ENCODE measurements at places on chromosomes 7 and 10.
A peak's percentile ranks its signal among the peaks of the same experiment; 100 is the strongest.

- DNase-seq = peak; percentile 65
Measured at GRCh38 chr7:98935811-98936210, 57.5 kb downstream of the TRRAP start.

DNA sequence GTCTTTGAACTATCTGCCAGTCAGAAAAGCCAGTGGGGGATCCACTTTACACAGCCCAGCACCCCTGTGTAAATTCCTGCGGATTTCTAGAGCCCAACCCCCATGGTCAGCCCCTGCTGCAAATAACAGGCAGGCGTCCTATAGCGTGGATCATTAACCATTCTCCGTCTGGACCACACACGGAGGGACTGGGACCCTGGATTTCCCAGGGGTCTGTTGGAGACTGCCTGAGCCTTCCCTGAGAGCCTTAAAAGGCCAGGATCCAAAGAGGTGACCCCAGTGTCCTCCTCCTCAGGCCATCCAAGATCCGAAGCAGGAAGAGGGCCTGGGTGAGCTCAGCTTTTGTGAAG lies 11.2 kb upstream of the GRID1 start:
- DNase-seq = no peak

DNA sequence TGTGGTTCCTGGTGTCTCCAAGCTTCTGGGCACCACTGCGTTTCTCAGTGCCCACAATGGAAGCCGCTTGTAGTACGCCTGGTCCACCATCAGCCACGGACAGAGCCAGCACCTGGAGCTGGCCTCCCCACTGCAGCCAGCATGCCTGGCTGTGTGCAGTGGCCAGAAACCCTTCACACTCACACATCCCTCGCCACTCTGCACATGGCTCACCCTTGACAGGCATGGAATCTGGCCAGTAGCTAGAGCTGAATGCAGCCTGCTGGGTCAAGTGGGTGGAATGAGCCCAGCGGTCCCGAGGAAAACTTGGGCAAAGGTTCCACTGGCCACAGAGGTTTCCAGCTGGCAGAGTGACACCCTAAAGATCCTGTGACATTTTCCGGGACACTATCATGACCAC lies 146.0 kb upstream of the ADO start:
- no peak for DNase-seq

GRCh38 chr10:6738112-6738768 lies 158.2 kb upstream of the PRKCQ start:
- DNase-seq = peak; percentile 57

DNA sequence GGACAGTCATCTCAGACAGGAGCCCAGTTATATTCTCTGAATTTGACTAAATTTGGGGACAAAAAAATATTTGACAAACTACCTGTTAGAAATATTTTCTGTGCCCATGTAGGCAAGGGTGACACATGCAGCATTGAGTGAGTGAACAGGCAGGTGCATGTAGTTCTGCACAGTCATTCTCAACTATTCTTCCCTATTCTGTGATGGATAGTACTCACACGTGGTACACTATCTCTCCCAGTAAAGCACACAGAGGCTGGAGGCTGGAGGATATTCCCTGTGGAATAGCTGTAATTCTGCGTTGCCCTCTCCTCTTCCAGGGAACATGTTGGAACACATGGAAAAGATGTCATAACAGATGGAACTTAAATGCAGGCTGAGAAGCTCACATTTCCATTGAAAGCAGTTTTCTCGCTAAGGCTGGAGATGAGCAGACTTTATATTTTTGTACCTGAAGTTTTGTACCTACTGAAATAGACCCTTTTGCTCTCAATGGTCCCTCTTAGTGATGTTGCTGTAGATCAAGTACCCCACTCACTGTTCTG lies 75.0 kb downstream of the GPR141 start:
- DNase-seq = no peak

DNA sequence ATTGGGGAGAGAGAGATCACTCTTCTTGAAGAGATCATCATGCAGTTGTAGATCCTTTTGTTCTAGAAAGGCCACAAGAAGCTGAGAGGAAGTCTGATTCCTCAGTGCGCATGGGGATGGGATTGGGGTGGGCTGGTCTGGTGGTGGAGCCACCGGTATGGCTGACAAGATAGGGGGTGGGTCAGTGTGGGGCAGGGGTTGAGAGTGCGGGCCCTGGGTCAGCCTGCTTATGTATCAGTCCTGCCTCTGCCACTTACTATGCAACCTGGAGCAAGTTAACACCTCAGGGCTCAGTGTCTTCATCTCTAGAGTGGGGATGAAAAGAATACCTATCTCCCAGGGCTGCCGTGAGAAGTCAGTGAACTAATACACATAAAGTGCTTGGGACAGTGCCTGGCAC lies 8.0 kb downstream of the SMARCD3 start:
- no peak for DNase-seq

DNA sequence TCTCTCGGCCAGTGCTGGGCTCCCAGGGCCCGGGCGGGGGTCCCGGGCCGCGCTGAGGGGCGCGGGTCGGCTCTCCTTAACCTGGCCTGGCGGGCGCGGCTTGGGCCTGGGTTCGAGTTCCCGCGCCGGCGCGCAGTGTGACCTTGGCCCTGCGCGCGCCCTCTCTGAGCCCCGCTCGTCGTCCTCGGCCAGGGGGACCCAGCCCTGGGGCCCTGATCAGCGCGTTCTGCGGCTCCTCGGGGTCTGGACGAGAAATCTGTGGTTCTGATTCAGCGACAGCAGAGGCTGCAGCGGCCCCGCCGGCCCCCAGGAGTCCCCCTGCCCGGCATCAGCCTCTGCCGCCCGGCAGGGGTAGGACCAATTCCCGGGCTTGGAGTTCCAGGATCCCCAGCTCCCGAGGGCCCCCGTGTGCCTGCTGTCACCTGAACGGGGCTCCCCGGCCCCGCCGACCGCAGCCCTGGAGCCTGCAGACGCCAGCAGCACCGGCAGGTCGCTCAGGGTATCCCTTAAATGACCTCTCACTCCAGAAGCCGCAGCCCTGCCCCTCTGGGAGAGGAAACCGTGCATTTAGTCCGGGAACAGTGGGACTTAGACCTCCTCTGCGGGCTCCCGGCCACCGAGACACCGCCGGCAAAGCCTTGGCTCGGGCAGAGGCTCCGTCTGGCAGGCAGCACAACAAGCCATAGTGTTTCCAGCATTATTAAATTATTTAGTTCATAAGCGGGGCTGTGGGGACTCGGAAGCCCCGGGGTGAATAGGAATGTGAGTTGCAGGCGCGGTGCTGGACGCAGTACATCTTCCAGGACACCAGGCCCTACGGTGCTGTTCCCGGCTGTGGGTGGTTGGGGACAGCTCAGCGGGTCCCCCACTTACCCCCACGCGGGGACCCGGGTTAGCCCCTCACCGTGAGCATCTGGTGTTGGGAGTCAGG lies 572 bp downstream of the CHST12 start:
- no peak for DNase-seq

DNA sequence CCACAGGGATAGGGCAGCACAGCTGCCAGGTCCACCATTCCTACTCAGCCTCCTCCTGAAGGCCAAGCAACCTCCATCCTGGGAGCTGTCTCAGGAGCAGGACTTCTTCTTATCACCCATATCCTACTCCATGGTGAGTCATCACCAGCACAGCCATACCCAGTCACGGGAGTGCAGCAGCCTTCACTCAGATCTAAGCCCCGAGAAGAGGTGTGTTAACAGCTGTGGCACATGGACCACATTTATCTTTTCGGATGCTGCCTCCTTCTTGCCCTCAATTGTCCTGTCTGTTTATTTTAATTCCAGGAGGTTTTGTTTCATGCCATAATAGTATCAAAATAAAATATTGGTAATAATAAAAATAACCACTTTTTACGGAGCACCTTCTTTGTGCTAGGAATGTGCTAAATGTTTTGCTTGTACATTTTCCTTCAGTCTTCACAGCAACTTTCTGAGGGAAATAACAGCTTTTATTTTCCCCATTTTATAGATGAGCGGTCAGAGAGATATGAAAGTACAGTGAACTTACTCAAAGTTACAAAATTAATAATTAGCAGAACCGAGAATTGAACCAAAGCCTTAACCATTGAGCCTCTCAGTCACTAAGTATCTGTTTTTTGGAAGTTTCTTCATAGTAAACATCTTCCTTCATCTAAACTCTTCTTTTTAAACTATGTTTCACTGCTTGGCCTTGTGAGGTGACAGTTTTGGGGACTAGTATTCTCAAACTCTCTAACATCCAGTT lies 2.5 kb upstream of the KEL start:
- no peak for DNase-seq

DNA sequence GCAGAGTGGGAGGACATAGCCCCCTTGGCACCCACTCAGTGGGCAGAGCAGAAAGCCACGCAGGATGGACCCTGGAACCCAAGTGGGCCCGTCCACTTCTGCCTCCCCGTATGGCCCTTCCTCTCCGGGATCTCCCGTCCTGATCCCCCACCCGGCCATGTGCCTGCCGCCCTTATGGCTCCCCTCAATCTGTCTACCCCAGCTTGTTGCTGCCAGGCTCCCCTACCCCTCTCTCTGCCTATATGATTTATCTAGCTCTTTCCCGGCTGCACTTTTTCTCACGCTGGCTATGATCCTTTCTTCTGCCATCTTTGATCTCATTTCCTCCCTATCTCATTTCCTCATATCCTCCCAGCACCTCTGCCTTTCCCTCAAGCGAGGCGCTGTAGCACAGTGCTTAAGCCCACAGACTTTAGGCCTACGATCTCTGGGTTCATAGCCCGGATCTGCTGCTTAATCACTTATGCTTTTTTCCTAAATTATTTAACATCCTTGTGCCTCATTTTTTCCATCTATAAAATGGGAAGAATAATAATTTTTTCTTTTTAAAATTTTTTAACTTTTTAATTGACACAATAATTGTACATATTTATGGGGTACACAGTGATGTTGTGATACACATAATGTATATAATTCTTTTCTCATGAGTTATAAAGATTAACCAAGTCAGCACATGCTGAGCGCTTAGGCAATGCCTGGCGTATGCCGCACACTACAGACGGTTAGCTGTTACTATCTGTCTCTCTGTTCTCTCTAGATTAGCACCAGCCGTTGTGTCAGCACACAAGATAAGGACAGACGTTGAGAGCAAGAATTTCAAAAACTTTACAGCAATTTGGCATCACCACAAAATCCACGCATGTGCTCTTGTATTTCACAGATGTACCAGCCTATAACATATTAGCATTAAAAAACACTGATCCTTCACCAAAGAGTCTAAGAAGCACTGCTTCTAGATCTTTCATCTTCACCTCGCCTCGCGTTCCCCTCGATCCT lies 18.1 kb downstream of the KCNH2 start:
- no peak for DNase-seq

DNA sequence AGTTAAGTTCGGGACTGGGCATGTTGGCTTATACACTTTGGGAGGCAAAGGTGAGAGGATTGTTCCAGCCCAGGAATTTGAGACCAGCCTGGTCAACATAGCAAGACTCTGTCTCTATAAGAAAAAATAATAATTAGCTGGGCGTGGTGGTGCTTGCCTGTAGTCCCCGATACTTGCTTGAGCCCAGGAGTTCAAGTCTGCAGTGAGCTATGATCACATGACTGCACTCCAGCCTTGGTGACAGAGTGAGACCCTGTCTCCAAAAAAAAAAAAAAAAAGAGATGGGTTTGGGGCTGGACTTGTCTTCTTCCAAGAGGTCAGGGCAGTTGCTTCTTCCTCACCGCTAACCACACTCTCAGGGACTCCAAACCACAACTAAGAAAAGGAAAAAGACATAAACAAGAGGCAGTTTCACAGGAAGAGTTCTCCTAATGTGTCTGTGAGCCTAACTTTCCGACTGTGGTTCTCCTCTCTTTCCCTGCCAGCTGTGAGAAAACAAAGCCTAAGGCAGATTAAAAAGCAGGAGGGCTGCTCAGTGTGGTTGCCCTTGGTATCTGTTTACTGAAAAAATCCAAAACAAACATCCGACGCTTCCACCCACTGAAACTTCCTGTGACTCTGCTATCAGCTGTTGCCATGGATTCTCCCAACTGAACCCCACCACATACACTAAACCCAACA lies 2.4 kb upstream of the SERPINE1 start:
- DNase-seq = peak; percentile 92

GRCh38 chr7:63521-64021 lies 128.8 kb upstream of the FAM20C start:
- DNase-seq = no peak

GRCh38 chr7:41661596-41661995 lies 41.3 kb downstream of the INHBA start:
- no peak for DNase-seq

DNA sequence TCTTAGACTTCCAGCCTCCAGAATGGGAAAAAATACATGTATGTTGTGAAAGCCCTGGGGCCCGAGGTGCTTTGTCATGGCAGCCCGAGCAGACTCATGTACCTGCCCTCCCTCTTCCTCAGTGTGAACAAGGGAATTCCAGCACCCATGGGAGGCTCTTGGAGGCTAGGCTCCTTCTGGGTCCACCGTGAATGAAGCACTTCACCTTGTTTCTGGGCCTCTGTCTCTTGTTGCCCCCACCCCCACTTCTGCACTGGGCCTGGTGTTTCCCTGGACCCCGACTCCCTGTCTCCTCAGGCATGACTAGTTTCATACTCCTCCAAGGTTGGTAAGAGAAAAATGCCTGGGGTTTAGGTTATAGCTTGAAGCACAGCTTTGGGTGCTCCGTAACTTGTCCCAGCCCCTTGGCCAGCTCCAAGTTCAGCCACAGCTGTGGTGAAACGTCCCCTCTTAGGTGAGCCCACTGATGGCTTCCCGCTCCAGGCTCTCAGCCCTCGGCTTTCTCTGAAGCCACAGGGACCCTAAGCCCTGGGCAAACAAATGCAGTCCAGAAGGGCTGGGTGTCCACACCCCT lies 30.2 kb upstream of the ARHGAP22 start:
- DNase-seq = no peak

- DNase-seq = peak; percentile 10
Measured at GRCh38 chr7:73507556-73507955, 14.5 kb downstream of the BAZ1B start.

DNA sequence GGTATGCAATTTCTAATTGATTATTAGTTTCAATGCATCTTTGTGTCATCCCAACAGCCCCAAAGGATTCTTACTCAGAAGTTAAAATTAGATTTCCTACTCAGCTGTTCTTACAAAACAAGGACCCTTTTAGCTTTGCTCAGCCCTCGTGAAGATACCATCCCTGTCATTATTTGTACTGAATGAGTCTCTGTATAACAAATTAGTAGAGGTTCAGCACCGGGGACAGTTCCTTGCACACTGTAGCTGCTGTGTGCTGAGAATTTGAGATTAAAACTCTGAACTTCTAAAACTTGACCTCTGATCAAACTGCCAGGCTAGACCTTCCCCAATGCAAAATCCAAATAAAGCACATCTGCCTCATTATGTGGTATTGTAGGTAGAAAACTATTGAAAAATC lies 299.1 kb downstream of the LHFPL3 start:
- peak; percentile 31 for DNase-seq

DNA sequence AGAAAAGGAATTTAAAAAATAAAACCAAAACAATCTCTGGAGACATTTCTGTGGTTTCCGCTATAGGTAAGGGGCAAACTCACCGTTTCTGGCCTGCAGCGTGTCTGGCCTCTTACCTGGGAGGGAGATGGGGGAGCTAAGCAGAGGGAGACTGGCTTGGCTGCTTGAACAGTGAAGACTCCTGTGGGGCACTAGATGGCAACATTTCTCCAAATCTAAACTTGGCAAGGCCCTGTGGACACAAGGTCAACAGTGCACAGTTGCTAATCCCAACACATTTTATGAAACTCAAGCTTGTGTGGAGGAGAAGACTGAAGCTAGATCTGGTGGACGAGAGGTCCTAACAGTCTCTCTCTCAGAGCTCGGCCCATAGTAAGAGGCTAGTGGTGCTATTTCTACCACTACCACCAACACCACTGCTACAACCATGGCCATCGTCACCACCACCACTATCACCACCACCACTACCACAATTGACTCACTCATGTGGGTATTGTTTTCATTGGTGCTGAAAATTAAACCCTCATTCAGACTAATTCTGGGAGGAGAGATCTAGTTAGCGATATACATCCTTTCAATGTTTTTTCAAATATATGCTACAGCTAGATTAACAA lies 28.4 kb upstream of the CDHR3 start:
- peak; percentile 61 for DNase-seq

GRCh38 chr7:121547544-121548092 lies 151.5 kb upstream of the FAM3C start:
- peak; percentile 77 for DNase-seq

Data from iris pigment epithelial cell (primary cell).